ENCODE measurements at places on chromosomes 11 and 22.

DNA sequence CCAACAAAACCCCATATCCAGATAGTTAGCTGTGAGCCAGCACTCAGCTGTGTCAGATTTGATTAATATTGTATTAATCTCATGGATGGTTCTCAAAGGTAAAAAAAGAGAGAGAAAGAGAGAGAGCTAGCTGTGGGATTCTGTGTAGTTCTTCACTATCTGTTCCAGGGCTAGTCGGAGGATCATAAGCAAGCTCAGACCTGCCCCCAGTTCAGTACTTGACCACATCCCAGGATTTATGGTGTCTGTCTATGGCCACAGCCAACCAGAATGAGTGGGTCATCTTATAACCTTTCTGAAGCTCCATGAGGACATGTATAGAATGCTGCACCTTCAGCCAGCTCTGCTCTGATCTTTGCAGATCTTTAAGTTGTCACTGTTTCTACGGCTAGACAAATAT is 13.5 kb upstream of the B3GNT6 start:
- DNase-seq = no peak

- DNase-seq = no peak
These were observed 44.3 kb downstream of the EIF3F start for GRCh38 chr11:8031248-8032115.

- no peak for DNase-seq
These were observed 42.2 kb upstream of the PRDM11 start for GRCh38 chr11:45104006-45104789.

- DNase-seq = no peak
These were observed 728.2 kb upstream of the ANO5 start for GRCh38 chr11:21464601-21465193.

- DNase-seq = no peak
These were observed 586.5 kb upstream of the CNTN5 start for GRCh38 chr11:98434296-98434695.

DNA sequence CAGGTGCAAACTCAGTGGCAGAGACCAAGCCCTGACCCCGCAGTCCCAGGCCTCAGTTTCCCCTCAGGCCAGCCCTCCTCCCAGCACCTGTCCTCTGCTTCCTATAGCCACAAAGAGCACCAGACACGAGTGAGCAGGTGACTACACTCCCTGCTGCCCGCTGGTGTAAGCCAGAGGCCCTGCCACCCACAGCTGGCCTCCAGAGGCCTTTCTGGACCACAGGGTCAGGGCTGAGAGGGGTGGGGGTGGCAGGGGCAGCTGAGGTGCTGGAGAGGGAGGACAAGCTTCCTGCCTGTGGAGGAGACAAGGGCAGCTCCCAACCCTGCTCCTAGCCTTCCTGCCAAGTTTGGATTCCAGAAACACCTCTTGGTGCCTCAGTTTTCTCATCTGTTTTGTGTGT is 31.3 kb upstream of the WNT7B start:
- no peak for DNase-seq

DNA sequence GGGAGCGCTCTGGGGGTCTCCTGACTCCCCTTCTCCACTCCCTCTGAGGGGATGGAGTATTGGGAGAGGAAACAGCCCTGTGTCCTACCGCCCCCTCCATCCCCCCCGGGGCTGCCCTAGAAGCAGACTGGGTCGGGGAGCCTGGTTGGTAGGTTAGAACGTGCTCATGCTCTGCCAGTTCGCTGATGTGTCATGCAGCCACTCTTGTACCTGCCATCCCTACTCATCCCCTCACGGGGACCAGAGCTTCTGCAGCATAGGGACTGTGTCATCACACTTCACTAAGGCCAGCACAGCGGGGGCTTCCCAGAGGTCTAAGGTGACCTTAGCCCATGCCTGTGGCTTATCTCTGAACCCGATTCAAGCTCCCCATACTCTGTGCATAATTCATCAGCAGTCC is 4.7 kb downstream of the KCNJ1 start:
- DNase-seq = no peak

GRCh38 chr11:134915212-134915611 is 503.2 kb upstream of the B3GAT1 start:
- DNase-seq = no peak

DNA sequence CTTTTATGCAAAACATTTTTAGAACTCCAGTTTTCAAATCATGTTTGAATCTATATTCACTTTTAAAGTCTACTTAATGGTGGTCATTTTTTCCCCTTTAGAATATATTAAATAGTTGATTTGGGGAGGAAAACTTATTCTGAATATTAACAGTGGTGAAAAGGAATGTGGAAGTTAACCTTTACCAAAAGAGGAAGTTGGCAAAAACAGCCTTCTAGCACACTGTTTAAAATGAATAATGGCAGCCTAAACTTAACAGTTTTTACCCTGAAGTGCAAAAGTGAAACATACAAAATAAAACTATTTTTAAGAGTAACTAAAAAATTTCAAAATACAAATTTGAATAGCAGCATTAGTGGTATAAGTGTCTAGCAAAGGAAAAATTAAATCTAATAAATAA is 86.4 kb downstream of the GRK3 start:
- DNase-seq = no peak

DNA sequence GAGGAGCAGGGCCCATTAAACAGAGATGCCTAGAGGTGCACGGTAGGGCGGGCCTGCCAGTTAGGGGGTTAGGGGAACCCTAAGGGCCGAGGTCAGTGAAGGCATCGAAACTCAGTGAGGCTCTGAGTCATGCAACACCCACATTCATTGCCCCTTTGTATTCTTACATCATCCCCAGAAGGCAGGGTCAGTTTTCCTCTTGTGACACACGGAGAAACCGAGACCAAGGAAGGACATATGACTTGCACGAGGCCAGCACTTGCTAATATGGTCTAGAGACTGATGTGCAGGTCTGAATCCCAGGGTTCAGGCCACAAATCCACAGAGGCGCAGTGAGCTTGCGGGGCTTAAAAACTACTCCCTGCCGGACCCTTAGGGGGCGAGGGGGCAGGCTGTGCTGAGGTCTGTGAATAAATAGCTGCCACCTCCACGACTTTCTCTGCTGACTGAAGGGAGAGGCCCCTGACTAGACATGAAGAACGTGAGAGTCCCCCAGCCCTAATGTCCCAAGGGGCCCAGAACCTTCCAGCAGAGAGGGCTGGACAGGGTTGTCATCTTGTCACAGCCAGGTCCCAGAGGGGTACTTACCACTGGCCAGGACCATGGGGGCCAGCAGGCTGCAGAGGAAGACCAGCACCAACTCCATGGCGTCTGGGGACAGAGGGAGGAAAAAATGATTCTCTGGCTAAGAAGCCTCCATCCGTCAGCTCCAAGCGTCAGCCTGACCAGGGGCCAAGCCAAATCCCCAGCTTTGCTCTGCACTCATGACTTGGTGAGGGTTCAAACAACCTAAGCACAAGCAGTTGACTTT is 17.8 kb upstream of the FXYD2 start:
- DNase-seq = no peak

DNA sequence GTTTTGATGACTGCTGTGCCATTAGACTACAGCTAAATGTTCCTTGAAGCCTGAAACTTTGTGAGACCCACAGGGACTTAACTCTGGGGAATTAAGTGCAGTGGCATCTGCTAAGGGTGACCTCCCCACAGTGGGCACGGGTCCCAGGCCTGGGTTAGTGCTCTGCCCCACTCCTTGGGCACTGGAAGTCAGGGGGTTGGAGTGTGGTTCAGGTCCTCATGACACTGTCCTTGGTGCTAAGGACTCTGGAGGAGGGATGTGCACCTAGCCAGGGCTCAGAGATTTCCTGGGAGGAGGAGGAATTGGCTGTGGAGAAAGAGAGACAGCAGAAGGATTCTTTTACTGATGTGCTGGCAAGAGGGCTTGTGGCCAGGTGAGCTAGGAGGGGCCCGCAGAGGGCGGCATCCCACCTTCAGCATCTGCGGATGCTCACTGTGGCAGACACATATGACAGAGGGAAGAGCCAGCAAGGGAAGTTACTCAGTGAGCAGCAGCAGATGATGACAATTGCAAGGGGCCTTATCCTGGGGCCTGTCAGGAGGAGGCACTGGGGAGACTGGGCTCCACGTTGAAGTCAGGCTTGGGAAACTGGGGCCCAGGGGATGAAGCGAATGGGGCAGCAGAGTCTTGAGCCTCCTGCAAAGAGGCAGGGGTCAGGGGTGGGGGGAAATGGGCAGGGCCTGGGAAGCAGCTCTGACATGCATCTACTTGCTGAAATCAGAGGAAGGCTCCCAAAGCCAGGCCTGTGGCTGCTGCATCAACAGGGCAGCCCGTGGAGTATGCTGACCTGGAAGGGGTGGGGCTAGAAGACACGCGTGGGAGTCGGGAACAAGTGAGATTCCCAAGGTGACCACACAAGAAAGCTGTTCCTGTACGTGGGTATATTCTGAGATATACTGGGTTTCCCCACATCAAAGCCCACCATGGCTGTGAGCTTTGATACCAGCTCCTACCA is 144.0 kb downstream of the MPPED1 start:
- DNase-seq = no peak

DNA sequence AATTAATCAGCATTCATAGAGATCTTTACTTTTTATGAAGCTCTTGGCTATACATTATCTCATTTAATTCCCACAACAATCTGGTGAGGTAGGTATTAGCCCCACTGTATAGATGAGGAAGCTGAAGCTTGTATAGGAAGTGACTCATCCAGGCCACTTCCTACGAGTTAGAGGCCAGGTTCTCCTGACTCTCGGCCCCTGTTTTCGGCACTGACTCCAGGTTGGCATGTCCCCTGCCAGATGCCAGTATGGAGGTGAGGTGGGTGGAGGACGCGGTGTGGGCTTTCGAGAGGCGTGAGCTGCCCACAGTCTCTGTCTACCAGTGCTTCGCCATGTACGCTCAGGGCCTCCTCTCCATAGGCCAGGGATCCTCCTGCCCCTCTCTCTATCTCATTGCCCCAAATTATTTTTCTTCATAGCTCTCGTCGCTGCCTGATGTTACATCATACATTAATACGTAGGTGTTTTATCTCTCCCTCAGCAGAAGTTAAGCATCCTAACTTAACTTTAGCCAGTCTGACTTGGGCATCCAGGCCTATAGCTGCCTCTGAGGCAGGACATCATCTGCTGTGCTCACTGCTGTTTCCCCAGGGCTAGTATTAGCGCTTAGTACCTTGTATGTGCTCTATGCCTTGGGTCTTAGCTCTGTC is 9.0 kb downstream of the DGAT2 start:
- peak; percentile 37 for DNase-seq

DNA sequence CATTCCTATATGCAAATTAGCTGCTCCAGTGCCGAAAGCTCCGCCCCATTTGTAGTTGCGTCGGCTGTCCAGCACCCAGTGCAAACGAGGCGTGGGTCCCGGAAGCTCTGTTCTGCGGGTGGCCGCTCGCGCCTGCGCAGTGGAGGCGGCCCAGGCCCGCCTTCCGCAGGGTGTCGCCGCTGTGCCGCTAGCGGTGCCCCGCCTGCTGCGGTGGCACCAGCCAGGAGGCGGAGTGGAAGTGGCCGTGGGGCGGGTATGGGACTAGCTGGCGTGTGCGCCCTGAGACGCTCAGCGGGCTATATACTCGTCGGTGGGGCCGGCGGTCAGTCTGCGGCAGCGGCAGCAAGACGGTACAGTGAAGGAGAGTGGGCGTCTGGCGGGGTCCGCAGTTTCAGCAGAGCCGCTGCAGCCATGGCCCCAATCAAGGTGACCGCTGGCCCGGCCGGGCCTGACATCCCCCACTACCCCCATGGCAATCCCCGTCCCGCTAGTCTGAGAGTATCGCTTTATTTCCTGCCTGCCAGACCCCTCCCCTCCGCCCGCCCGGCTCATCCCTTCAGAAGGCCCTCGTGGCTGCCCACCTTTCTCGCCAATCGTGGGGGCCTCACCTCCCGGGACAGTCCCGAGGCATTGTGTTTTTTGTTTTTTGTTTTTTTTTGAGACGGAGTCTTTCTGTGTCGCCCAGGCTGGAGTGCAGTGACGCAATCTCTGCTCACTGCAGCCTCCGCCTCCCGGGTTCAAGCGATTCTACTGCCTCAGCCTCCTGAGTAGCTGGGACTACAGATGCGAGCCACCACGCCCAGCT is at the start of gene PRDX5:
PRDX5 (plus strand) TSS at position 161 of the 805 bp plus-strand sequence; CDS start at position 256, 95 bp downstream.
- DNase-seq = peak; percentile 97

GRCh38 chr11:114276077-114276476 is 20.1 kb upstream of the NNMT start:
- no peak for DNase-seq

GRCh38 chr22:46557736-46558480 is 20.5 kb upstream of the CELSR1 start:
- DNase-seq = no peak

GRCh38 chr11:92141159-92141558 is 83.5 kb upstream of the FAT3 start:
- no peak for DNase-seq

GRCh38 chr11:59247531-59248227 is 35.0 kb upstream of the MPEG1 start:
- DNase-seq = no peak

DNA sequence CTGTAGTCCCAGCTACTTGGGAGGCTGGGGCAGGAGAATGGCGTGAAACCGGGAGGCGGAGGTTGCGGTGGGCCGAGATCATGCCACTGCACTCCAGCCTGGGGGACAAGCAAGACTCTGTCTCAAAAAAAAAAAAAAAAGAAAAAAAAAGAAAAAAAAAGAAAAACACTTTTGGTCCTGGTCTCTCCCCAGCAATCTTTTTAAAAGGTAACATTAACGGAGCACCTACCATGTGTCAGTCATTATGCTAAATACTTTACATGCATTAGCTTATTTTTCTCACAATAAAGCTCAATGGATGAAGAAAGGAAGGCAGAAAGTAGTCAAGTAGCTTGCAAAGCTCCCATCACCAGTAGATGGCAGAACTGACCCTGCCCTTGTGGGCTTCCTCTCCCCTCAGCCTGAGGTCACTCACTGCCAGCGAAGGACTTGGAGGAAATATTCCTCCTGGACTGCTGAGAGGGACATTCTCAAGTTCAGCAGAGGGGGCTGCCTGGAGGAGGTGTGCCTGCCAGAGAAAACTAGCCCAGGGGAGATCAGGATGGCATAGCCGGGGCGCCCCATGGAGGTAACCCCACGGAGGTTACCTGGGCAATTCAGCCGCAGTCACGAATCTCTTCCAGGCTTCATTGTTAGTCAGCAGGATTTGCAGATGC is 15.5 kb downstream of the APOL3 start:
- peak; percentile 29 for DNase-seq

DNA sequence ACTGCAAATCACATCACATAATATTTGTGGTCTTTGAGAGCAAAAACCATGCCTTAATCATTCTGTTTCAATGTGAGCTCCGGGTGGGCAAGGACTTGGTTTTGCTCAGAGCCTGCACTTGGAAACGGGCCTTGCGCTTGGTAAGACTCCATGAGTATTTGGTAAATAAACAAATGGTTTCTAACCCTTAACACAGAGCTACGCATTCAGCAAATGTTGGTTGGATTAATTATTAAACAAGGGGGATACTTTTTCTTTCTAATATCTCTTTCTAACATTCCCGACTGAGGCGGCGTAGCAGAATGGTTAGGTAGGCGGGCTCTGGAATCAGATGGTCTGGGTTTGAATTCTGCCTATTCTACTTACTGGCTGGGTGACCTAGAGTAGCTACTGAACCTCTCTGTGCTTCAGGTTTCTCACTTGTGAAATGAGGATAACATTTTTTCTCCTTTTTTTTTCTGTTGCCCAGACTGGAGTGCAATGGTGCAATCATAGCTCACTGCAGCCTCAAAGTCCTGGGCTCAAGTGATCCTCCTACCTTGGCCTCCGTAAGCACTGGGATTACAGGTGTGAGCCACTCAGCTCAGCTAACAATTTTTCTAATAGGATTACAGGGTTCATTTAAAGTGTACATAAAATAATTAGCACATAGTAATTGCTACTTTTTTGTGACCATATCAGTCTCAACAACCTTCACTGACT is 3.4 kb upstream of the FAM83F start:
- DNase-seq = no peak
